ENCODE measurements at places on chromosomes 6 and 20.

DNA sequence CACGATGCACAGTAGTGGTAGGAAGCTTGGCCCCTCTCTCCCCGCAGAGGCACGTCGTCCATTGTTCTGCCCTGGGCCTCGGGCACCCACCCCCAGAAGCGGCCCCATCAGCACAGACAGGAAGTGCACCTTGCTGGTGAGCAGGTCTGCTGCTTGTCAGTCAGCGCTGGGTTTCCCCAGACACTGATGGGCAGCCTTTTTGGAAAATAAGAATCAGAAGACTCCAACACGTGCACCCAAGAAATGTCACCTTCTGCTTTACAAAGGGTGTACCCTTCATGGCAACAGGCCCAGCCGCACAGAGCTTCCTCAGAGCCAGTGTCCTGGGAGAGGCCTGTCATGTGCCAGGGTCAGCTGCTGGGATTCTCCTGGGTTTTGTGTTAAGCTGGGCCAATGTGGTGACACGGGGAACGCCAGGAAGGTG is 34.7 kb upstream of the IRF4 start:
- DNase-seq = no peak

- DNase-seq = no peak
Measured at GRCh38 chr6:7770111-7770510, 44.2 kb downstream of the BMP6 start.

GRCh38 chr6:129852257-129852858 is 8.8 kb downstream of the TMEM244 start:
- DNase-seq = no peak

DNA sequence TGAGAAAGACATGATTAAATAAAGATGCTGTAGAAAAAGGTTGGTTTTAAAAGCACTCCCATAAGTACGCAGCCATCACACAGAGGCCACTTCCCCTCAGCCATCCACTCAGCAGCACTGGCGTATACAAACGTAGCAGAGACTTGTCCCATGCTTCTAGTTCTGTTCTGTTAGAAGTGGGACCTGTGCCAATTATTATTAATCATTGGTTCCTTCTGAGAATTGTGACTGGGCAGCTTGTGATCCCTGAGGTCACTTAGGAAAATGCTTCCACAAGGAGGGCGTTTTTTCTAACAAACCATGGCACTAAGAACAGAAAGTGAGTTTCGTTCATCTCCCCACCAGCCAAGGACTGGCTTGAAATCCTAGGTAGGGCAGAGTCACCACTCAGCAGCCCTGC is 53.9 kb downstream of the FAM120B start:
- DNase-seq = no peak

DNA sequence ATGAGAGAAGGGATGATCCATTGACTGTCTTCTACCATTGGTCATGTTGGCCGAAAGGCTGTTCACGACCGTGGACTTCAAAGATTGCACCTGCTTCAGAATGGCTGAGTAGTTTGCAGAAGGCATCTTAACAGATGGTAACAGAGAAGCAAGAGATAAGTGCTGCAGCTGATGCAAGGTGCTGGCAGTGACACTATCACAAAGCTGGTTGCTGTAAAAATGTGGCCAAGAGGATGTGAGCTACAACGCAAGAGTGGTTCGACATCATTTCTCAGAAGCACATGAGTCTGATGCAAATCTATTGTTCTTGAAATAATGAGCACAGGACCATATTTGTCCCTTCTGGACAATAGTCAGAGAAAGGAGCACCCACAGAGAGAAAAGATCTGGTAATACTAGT is 27.0 kb upstream of the ANKEF1 start:
- DNase-seq = no peak

All from thymus (tissue), 14 donors.